ENCODE measurements at places on chromosomes 7 and 10.

GRCh38 chr7:130929896-130930659, 196.1 kb upstream of the KLF14 start:
- peak; percentile 27 for DNase-seq

DNA sequence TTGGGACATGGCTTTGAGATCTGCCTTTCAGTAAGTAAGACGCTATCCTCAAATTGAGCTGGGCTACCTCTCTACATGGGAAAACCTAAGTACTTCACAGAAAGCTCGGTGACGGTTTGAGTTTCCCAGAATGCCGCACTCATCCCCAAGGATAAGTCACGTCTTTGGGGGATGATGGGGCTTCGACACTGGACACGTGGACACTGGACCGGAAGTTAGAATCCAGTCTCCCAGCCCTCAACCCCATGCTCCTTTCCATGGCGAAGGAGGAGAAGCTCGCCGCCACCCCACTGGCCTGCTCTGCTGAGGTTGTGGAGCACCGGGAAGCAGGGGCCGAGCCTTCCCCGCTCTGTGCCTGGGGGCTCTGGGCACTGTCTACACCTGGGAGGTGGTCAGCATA, 27.5 kb downstream of the PTPRE start:
- no peak for DNase-seq

- no peak for DNase-seq
These were observed 161.0 kb downstream of the DOCK4 start for GRCh38 chr7:112045222-112045621.

DNA sequence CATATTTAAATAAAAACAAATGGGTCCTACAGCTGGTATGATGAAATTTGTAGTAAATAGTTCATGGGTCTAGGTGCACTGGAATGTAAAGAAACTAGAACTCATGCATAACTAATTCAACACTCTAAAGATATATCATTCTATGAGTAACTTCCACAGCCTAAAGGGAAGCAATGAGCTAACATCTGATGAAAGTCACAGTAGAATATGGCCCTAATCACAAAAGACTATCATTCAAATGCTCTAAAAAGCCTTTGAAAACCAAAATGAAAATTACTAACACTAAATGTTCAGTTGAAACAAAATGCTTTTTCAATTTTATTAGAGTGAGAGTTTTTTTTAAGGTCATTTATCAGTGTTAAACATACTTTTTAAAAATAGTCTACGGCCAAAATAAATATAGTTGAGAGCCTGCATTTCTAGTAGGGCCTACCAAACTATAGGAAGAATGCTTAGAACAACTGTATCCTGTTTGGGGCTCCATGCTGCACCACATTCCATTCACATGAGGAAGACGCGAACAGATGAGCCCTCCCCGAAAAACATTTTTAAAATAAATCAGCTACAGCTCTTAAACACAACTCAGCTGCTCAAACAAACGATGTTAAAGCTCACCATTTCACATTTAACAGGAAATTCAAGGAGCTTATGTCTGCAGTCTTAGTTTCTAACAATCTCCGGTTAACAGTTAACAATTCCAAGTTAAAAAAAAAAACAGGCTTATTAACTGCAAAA, 134.5 kb downstream of the NRBF2 start:
- peak; percentile 32 for DNase-seq

DNA sequence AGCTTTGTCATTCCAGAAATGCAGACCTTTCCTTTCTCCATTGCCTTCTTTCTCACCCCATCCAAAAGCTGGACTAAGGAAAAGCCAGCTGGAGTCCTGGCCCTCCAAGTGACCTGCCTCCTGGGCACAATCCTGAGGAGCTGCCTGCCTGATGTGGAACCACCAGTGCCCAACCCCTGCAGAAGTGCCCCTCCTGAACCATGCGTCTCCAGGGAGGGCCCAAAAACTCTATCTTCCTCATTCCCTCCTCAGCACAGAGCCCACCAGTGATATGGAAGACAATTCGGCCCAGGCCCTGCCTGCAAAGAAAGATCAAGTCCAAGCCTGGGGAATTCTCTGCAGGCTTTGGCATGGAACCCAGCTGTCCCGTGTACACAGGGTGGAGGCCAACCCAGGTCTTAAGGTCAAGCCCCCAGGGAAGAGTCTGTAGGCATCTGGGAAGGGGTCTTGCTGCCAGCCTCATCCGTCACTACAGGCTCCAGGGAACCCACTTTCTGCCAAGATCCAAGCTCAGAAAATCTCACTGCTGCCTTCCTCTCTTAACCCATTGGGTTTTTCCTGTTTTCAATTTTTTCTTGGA, 3.5 kb upstream of the GRID1 start:
- no peak for DNase-seq

DNA sequence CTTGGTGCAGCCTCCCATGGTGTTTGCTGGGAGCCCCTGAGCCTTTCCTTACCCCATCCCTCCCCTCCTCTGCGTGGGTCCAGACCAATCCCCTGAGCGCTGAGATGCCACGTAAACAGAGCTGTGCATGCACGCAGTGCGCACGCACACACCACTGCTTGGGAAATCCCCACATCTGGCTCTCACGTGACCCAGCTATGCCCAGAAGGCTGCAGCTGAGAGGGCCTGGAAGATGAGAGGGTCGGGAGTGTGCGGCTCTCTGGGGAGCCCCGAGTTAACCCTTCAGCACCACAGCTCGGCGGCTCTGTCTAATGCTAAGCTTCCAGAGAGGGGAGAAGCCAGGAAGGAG, 177.2 kb downstream of the SH3PXD2A start:
- DNase-seq: peak; percentile 92

- no peak for DNase-seq
These were observed 57.2 kb upstream of the PITRM1 start for GRCh38 chr10:3229815-3230214.

- no peak for DNase-seq
These were observed 63.8 kb downstream of the COL26A1 start for GRCh38 chr7:101426303-101427011.

- DNase-seq: no peak
These were observed 100.9 kb upstream of the DDC start for GRCh38 chr7:50666124-50666496.

GRCh38 chr7:117098457-117098856, 145.2 kb downstream of the ST7 start:
- DNase-seq: no peak

DNA sequence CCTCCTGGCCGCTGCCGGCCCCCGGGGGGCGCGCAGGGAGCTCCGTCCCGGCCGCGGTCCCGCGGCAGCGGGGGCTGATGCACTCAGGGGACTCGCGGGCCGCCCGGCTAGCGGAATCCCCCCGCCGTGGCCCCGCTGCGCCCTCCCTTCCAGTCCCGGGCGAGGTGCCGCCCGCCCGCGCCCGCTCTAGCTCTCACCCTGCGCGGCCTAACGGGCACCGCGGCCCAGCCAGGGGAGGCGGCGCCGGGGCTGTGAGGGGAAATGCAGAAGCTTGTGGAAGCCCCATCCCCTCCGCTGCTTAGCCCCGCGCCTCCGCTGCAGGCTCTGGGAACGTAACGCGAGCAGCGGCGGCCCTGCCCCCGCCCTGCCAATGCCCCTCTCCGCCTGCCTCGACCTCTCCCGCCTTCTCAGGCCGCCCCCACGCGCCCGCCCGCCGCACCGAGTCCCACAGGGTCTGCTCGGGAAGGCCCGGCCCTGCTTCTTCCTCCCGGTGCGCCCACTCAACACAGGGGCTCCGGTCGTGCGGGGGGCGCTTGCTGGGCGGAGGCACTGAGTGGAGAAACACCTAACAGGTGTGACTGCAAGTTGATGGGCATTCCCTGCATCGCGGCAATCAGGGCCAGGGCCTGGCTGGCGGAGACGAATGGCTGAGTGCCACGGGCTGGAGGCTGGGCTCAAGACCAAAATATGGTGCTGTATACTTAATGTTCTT, 384 bp upstream of the TMEM229A start:
- DNase-seq: no peak

- no peak for DNase-seq
These were observed 731.1 kb downstream of the ZWINT start for GRCh38 chr10:55629793-55630490.

GRCh38 chr10:94879214-94879613, 59.2 kb upstream of the CYP2C9 start:
- DNase-seq: no peak

- no peak for DNase-seq
These were observed 36.8 kb upstream of the AOAH start for GRCh38 chr7:36760856-36761762.

- no peak for DNase-seq
These were observed 18.0 kb downstream of the GIMAP4 start for GRCh38 chr7:150585199-150585598.

DNA sequence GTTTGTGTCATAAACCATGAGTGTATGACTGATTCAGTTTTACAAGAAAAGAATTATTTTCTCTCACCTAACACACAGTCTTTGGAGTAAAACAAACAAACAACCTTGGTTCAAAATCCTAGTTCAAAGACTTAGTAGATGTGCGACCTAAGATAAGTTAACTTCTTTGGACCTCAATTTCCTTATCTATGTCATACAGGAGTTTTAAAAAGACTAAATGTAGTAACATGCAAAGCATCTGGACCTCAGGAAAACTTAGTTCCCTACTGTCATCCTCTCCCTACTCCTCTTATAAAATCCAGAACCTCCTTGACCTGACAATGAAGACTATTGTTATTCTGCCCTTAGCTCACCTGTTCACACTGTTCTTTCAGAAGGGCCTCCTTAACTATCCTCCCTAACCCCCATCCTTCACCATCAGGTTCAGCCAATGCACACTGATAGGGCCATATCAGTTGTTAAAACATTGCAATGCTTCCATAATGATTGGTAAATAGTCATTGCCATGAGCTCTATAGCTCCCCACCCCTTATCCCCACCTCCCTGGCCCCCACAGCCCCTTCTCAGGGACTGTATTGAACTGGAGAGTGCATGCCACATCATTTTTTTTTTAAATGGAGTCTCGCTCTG, 28.8 kb upstream of the CCNJ start:
- no peak for DNase-seq

- no peak for DNase-seq
These were observed 111.6 kb downstream of the C10orf90 start for GRCh38 chr10:126558881-126559280.

GRCh38 chr10:129959544-129960480, 4.3 kb downstream of the EBF3 start:
- DNase-seq: no peak

- no peak for DNase-seq
These were observed 96.8 kb downstream of the GLRX3 start for GRCh38 chr10:130233035-130233360.

GRCh38 chr10:109030581-109031210, 892.6 kb downstream of the XPNPEP1 start:
- DNase-seq: no peak

DNA sequence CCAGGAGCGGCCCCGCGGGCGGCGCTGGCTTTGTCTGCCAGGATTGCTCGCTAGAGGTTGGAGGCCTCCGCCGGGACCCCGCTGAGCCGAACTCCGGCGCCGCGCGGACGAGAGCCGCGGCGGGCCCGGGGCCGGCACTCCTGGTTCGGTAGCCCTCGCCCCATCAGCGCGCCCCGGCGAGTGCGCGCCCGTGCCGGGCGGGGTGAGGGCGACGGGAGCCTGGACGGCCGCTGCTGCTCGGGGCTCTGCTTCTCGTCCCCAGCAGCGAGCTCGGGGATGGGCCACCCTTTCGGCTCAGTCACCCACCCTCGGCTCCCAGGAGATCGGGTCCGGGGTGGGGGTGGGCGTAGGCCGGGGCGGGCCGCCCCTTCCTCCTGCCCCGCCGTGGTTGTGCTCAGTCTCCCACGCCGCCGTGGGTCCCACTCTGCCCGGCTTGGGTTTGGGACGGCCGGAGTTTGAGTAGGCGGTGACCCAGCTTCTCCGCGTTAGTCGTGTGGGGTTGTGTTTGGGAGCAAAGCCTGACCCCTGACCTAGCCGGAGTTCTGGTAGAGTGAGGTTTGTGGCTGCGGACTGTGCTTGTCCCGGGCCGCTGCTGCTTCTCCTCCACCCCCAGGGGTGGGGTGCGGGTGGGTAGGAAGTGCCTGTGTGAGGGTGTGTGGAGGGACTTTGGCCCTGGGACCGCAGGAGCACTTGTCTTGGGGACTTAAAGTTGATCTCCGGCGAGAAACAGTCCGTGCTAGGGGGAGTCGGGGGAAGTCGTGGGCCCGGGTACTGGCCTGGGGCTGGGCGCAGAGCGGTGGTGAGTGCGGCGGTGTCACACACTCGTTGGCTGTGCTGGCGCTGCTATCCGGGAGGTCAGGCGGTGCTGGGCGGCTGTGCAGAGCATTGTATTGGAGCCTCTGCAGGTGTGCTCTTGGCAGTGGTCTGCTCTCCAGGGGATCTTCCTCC, 677 bp downstream of the TSPAN14 start:
- no peak for DNase-seq

- DNase-seq: no peak
These were observed 159.3 kb downstream of the PTPRN2 start for GRCh38 chr7:158428131-158428836.
